Cerebellum (tissue), 4 donors: ENCODE measurements at places on chromosomes 16 and 17. TPM values are rescaled to one million over a fixed set of nuclear protein-coding genes. Genes with fewer than 3 reads are reported as not detected.
A peak's percentile ranks its signal among the peaks of the same experiment; 100 is the strongest.

Gene TP53TG3D
- not detected for total RNA-seq

Gene ZG16
- 0.09 TPM for total RNA-seq

Gene ZPBP2
- total RNA-seq, result not detected

Gene SBK1
- 28.1 TPM for total RNA-seq

Gene ZCCHC14
- 45.1 TPM for total RNA-seq

Gene ADGRG3
- total RNA-seq, result 0.27 TPM

Gene PLEKHH3
- total RNA-seq, result 5.0 TPM

Gene TBX2
- total RNA-seq, result 1.3 TPM

Gene RAB11FIP4
- 27.8 TPM for total RNA-seq

Gene ITGAL
- total RNA-seq, result 1.5 TPM

GRCh38 chr17:21218101-21218500 lies 4.1 kb upstream of the TMEM11 start:
- no peak for DNase-seq

DNA sequence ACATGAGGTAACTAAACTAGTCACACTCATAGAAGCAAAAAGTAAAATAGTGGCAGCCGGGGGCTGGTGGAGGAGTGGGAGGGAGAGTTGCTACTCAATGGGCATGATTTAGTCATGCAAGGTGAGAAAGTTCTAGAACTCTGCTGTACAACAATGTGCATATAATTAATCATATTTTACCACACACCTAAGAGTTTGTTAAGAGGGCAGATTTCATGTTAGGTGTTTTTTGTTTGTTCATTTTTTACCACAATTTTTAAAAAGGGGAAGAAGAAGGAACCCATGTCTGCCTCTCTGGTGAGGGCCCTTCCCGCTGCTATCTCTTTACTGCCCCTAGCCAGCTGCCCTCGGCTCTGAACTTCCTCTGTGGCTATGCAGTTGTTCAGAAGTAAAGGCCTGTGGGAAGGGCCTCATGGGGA lies 11.2 kb downstream of the CD300LB start:
- DNase-seq, result no peak

- no peak for DNase-seq
These were observed 852 bp downstream of the GPR139 start for GRCh38 chr16:20072874-20073202.

- DNase-seq, result no peak
These were observed 34.8 kb downstream of the ZNF287 start for GRCh38 chr17:16534236-16534635.

DNA sequence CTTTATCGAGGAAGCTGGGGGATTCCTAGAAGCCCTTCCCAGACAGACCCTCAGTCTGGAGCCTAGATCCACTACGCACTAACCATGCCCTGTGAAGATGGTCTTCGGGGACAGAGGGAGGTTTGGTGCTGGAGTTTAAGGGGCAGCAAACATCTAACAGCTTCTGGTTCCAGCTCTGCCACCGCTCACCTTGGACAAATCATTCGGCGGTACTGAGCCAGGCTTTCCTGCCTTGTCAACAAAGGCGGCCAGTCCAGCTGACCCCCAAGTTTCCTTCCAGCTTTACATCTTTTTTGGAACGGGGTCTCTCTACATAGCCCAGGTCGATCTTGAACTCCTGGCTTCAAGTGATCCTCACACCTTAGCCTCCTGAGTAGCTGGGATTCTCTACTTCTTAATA lies 369 bp upstream of the GJD3 start:
- no peak for DNase-seq

DNA sequence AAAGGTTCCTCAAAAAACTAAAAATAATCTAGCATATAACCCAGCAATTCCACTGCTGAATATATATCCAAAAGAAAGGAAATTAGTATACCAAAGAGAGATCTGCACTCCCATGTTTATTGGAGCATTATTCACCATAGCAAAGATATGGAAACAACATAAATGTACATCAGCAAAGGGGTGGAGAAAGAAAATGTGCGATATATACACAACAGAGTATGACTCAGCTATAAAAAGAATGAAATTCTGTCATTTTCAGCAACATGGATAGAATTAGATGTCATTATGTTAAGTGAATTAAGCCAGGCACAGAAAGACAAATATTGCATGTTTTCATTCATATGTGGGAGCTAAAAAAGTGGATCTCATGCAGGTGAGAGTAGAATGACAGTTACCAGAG lies 279.6 kb upstream of the AXIN2 start:
- DNase-seq, result no peak

- DNase-seq, result no peak
These were observed 1.9 kb downstream of the HS3ST2 start for GRCh38 chr16:22815863-22816262.

- DNase-seq, result no peak
These were observed 1002.3 kb downstream of the KCNJ18 start for GRCh38 chr17:22694362-22695227.

GRCh38 chr16:63982110-63982509 lies 1139.8 kb downstream of the CDH11 start:
- no peak for DNase-seq

DNA sequence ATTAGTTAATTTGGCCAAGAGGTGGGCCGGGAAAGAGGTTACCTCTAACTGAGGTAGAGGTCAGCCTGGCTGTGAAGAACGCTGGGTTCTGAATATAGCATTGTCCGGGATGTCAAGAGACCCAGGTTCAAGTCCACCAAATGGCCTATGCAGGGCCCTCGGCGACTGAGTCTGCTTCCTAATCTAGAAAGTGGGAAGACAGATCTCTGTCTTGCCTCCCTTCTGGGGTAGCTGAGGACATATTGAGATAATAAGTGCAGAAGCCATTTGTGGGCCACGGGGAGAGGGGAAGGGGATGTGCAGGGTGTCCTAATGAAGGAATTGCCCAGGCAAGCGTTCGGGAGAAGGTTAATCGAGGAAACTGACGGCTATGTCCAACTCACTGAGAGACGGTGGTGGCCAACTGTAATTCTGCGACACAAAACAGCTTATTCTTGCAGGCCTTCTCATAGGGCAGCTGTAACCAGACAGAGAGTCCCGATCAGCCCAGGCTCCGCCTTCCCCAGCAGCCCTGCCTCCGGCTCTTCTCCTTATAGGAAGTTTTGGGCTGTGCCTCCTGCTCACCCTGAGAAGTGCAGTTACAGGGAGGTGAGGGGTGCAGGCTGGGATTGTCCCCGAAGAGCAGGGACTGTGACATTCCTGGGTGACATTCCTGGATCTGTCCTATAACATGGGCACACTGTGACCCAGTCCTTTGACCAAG lies 15.9 kb downstream of the HASPIN start:
- DNase-seq, result no peak

DNA sequence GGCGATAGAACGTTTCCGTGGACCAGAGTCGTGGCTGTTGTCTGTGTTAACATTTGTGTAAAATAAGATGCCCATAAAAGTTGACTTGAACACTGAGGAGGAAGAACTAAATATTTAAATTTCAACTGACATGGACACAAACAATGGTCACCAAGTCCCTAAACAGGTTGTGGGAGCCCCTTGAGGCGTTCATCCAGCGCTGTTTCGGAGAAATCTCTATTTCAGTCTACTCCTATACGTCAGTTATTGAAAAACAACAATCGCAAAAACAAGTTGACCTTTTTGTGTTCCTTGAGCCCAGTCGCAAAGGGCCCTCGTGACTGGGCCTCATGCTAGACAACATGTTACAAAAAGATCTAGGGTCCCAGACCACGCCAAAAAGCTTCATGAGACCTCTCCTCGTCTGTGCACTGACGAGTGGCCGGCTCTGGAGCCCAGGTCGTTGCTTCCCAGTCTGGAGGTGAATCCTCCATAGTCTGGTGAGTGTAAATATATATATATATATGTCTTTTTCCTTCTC lies 439 bp upstream of the TMEM231 start:
- no peak for DNase-seq

GRCh38 chr16:23182206-23182678 lies 303 bp upstream of the SCNN1G start:
- peak; percentile 89 for DNase-seq

- DNase-seq, result no peak
These were observed 641 bp downstream of the COG8 start for GRCh38 chr16:69338557-69339288.

DNA sequence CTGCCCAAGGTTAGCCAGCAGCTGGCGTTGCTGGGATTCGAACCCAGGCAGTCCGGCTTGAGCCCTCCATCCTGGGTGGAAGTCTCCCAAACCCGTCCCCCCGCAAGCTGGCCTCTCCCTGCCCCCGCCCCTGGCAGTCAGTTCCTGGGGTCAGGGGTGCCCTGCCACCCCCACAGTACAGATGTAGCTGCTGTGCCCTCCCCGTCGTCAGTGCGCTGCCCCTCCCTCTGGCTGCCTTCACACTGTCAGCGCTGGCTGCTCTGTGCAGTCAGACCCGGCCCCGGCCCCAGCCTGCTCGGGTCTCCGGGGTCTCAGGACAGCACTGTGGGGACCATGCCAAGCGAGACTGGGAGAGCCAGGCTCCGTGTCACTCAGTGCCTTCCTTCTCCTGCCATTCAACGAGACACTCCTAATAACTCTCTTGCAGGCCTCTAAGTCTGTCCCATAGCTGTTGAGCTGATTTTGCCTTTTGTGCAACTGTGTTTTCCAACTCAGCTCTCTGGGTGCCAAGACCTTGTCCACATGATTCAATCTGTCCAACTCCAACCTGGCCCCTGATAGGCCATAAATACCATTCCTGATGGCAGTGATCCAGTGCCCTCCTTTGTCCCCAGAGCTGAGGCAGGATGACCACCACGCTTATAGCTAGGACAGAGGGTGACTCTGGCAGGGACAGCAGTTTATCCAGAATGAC lies 55.5 kb upstream of the IL34 start:
- no peak for DNase-seq

- DNase-seq, result no peak
These were observed 4.6 kb upstream of the SPATA32 start for GRCh38 chr17:45266372-45266926.

DNA sequence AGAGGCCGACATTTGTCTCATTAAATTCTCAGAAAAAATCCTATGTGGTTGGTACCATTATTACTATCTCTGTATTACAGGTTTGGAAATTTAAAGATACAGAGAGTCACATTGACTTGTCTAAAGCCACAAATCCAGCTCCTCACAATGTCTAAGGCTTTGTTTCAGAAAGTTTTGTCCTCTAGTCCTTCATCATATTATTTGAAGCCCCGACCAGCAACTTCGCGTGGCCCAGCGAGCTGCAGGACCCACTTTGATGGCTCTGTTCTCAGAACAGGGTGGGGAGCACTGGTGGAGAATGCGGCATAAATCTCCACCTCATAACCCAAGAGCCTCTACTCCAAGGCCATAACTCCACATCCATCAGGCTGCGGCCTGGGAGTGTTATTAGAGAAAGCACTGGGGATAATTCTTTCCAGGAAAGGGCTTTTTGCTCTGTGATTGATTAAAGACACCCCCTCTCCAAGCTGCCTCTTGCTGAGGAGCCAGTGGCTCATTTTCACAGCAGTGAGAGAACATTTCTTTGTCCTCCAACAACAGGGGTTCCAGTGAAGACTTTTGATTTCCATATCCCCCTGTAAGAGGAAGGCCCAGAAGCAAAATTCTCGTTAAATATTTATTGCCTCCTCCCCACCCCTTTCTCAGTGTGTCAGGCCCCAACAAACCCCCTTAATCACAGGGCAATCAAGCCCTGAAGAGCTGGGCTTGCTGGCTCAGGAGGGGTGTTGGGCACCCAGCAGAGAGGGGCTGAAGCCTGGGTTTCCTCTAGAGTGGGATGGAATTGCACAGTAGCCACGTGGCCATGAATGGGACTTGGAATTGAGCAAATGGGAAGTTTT lies 113.7 kb upstream of the CDH11 start:
- no peak for DNase-seq

- no peak for DNase-seq
These were observed 2112.8 kb downstream of the TP53TG3F start for GRCh38 chr16:35572186-35572585.

DNA sequence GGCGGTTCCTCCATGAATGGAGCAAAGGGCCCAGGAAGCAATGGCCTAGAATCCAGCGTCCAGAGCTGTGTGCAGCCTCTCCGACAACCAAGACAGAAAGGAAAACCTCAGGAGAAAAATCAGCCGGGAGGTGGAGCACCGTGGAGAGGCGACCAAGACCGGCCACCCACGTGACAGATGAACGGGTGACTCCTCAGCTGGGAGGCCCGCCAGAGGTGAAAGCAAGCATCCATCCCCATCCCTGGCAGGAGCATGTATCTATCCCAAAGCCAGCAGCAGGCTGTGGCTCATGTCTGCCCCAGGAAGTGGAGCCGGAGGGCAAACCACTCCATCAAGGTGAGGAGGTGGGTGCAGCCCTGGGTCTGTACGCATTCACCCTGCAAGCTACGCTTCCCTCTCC lies 52.1 kb downstream of the FOXL1 start:
- no peak for DNase-seq

DNA sequence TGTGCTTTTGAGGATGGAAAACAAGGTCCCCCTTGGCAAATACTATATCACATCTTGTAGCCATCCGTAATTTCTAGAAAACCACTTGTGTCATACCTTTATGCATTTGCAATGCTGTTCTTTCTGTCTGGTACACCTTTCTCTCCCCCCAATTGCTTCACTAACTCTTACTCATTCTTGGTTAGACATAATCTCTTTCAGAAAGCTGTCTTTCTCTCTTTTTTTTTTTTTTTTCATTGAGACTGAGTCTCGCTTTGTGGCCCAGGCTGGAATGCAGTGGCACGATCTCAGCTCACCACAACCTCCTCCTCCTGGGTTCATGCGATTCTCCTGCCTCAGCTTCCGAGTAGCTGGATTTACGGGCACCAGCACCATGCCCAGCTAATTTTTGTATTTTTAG lies 94.9 kb upstream of the C17orf78 start:
- DNase-seq, result no peak

- no peak for DNase-seq
These were observed 85.6 kb downstream of the FOXL1 start for GRCh38 chr16:86663685-86664521.

DNA sequence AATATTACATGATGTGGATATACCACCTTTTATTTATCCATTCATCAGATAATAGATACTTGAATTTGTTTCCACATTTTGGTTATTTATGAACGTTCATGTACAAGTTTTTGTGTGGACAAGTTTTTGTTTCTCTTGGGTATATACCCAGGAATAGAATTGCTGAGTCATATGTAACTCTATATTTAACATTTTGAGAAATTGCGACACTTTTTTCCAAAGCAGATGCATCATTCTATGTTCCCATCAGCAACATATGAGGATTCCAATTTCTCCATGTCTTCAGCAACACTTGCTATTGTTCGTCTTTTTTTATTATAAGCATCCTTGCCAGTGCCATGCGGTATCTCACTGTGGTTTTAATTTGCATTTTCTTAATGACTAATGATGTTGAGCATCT lies 93.9 kb downstream of the GSG1L start:
- DNase-seq, result no peak
